Stimulated activated CD4-positive, alpha-beta T cell treated with anti-CD3 and anti-CD28 coated beads, TNF-alpha, amount 100 ng/mL, for 1 hour (primary cell): ENCODE measurements at places on chromosomes 2 and 18.

DNA sequence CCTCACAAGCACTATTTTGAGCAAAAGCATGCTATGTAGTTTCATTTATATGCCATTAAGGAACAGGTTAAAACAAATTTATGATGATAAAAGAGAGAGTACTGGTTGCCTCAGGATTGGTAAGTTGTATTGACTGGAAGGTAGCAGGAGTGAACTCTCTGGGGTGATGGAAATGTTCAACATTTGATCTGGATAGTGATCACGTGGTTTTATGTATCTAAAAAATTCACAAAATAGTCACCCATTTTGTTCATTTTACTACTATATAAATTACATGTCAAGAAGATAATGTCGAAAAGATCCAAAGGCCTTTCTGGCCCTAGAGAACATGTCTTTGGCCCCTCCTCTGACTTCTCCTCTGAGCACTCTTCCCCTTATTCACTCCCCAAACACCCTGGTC is 10.4 kb upstream of the RAPGEF4 start:
- no peak for DNase-seq

- DNase-seq: no peak
Measured at GRCh38 chr2:206958261-206958660, 18.9 kb downstream of the CPO start.

DNA sequence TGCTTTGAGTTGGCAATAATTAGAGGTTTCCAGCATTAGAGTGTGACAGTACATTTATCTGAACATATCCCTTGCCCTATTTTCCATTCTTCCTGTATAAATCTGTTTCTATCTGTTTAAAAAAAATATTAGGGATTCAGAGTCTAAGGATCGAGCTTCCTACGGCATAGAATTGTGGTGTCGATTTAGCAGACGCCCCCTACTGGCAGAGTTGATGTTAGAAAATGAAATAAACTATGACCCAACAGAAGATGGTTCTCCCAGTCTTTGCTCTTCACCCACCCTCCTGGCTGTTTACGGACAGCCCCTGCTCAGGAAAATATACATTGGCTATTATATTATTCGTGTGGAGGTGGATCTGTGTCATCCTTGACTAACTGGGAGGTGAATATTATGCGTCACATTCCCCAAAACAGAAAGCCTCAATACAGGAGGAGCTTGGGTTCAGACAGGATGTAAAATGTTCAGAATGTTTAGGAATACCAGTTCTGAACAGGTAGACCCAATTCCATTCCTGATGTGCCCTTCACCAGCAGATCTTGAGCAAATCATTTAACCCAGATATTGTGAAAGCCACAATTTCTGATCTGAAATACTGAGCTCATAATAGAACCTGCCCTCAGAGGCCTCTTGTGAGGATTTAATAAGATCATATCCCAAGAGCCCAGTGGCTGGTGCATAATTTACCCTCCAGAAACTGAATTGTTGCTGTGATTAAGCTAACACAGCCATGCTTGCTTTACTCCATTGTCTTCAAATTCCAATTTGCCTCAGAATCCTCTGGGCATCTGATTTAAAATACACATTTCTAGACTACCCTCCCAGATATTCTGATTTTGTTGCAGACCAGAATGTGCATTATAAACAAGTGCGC is 10.8 kb upstream of the ERMN start:
- DNase-seq: no peak

- no peak for DNase-seq
Measured at GRCh38 chr2:85063981-85064599, 69.1 kb upstream of the TCF7L1 start.

- DNase-seq: no peak
Measured at GRCh38 chr18:76142611-76143010, 352.4 kb downstream of the ZNF516 start.

DNA sequence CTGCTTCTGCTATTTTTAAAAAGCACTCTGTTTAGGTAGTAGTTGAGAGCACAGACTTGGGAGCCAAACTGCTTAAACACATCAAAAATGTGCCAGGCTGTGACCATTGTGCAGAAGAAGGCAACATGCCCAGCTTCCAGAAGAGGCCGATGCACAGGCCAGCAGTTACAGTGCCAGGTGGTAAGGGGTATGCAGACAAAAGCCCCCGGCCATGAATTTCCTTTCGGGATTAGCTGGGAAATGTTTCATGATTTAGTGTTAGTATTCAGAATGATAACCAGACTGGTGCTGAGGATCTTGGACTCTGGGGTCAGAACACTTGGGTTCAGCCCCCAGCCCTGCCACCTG is 40.0 kb upstream of the ATG16L1 start:
- no peak for DNase-seq

DNA sequence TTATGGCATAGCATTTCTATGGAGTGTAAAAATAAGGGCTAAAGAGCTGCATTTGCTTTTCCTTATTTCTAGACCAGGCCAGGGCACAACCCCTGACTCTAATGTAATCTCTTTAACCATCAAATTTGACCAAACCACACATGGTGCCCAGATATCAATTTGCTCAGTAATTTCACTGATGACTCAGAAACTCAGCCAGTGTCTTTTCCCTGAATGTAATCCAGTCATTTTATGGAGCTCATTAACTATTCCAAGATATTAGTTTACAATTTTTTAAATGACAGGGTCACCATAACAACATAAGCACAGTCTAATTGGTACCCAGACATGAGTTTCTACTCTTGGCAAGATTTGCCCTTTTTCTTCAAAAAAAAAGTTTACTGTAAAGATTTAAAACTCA is 270.8 kb upstream of the AGAP1 start:
- no peak for DNase-seq

DNA sequence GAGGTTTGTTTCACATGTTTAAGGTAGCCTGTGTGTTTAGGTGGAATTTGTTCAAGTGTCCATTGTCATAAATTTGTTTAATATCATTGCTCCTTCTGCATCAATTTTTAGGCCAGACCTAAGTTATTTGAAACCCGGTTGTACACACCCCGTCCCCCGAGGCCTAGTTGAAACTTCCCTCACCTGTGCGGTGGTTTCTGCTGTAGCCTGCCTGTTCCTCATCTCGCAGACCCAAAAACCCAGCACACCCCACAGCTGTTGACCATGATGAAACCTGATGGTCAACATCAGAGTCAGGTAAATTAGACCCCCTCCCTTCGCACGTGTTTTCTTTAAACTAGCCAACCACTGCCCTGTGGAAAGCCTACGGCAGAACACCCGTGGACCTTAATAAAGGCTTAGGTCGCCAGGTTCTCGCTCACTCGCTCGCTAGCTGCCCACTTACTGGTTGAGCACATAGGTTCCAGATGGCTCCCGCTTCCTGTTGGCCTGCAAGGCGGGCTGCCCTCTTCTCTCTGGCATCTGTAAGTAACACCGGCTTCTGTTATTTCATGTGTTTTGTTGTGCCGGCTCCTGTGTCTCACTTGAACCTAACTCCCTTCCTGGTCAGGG is 64.4 kb downstream of the EML6 start:
- no peak for DNase-seq

GRCh38 chr2:60570251-60570650 is 16.8 kb upstream of the BCL11A start:
- DNase-seq: no peak

- DNase-seq: no peak
Measured at GRCh38 chr2:217712431-217712830, 290.4 kb downstream of the TNS1 start.
